ENCODE measurements at places on chromosomes 3 and 15.

DNA sequence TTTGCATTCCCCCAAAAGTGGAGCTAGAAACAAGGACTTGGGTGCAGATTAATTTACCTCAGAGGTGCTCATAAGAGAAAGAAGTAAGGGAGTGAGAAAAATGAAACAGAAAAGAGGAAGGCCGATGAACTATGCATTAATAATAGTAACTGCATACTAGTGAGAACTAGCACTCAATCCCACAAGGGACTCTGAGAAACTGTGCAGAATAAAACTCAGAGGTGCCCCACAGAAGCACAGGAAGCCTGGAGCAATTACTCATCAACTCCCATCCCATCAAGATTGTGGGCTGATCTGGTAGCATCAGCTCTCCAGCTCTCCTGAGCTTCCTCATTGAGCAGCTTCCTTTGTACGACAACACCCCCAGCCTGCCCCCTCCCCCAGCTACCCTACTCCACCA lies 50.8 kb downstream of the CLDN18 start:
- no peak for DNase-seq

DNA sequence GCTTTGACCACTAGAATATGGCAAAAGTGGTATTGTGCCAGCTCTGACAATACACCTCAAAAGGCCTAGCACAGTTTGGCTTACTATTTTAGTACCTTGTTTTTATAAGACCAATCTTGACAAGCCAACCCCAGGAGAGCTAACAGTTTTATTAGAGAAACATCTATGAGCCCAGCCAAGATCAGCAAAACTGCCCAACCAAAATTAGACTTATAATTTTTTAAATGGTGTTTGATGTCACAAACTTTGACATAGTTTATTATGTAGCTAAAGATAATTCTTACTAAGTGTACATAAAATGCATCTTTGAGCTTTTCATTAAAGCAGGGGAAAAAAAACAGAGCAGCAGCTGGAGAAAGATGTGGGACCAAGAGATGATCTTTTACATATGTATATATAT lies 537.5 kb downstream of the ZPLD1 start:
- DNase-seq, result no peak

GRCh38 chr15:74787251-74788041 lies 5.6 kb downstream of the CSK start:
- DNase-seq, result peak; percentile 83

DNA sequence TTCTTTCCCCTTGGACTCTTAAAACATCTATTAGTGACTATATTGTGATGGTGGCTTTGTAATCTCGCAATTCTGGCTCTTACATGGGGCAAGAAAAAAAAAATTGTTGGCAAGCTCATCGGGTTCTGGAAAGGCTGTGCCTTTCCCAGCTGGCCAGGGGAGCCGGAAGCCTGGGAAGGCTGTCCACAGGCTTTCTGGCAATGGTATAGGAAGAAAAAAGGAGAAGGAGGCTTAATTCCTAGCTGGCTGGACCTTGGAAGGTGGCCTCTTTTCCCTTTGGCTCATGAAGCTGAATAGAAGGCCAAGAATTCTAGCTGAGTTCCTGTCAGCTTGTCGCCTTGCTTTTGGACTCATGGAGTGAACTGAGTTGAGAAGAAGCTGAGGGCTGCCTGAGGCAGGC lies 243.5 kb upstream of the SEMA6D start:
- DNase-seq, result peak; percentile 69

DNA sequence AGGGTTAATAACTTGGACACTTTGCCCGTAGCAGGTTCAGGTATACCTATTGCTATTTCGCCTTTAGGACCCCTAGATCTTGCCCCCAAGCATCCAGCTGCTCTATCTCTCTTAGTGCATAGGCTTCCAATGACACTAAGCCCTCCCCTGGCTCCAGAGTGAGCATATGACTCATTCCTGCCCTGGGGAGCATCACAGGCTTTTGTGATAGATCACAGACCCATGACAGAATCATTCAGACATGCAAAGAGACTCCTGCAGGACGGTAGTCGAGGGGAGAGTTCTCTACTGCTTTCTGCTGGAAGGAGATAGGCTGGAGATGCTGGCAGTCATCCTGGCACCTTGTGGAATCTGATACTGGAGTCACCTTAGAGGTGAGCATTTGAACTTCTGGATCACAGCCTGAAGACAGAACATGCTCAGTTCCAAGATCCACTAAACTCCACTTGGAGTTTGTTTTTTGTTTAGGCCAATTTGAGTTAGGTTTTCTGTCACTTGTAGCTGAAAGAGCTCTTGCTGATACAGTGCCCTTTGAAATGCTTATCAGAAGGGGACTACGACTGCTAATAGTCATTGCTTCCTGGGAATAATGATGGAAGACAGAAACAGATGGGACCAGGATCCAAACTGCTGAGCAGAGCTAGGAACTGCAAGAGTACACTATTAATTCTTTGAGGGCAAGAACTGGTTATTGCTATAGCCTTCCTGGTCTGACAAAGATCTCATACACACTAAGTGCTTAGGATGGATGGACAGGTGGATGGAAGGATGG lies 11.0 kb downstream of the LYSMD2 start:
- no peak for DNase-seq

GRCh38 chr3:123623346-123623880 lies 38.6 kb upstream of the HACD2 start:
- no peak for DNase-seq

DNA sequence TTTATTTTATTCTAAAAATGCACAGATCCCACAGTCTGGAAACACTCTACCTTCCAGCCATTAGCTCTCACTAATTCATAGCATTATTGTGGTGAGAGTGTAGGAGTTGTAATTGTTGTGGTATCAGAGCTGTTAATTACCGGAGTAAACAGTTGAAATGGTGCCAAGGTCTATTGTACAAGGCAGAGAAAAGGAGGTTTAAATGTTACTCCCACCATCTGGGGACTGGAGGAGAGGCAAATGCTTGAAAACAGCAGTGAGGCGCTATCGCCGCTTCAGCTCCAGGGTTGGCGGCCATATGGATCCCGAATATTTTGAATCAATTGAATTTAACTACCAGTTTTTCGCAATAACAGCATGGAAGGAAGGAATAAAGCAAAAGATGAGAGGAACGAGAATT lies 113.1 kb upstream of the C15orf61 start:
- no peak for DNase-seq

- DNase-seq, result no peak
Measured at GRCh38 chr3:15399970-15400369, 27.4 kb downstream of the METTL6 start.

- no peak for DNase-seq
Measured at GRCh38 chr15:44102675-44103254, 92.3 kb downstream of the FRMD5 start.

GRCh38 chr3:35137612-35138011 lies 501.7 kb upstream of the ARPP21 start:
- no peak for DNase-seq

DNA sequence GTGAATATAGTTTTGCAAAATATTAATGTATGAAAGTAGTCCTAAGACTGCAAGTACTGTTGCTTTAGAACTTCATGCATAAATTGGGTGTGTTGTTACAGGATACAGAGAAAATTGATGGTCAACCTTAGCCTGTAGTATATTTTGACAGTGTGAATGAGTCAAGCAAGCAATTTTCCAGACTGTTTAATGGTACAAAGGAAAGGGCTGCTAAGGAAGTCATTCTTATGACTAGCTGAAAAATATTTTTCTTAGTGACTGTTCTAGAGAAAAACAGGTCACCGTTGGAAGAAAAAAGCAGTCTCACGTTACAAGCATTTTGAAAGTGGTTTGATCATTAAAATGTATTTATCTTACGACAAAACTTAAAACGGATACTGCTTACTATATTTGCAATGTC lies 49.2 kb downstream of the MBNL1 start:
- DNase-seq, result no peak

GRCh38 chr3:169457807-169458697 lies 205.5 kb downstream of the MECOM start:
- no peak for DNase-seq

DNA sequence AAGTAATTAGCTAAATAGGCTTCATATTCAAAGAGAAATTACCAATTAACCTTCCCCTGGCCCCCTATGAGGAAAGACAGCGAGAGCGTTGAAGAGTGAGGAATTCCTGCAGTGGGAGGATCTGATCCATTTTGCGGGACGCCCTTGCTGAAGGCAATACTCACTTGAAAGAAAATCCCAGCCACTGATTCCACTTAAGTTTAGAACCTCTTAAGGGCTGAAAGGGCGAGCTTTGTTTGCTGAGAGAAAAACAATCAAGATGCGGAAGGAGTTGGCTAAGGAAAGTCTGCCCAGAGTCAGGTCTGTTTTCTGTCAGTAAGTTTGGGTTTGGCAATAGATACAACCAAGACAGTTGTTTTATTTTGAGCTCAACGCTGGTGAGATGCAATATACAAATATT lies 102.8 kb upstream of the GBE1 start:
- DNase-seq, result no peak

- DNase-seq, result no peak
Measured at GRCh38 chr15:79721256-79721655, 175.6 kb downstream of the MTHFS start.

GRCh38 chr3:14461748-14462324 lies 59.4 kb downstream of the SLC6A6 start:
- no peak for DNase-seq

- no peak for DNase-seq
Measured at GRCh38 chr3:13902648-13903238, 22.9 kb upstream of the WNT7A start.

DNA sequence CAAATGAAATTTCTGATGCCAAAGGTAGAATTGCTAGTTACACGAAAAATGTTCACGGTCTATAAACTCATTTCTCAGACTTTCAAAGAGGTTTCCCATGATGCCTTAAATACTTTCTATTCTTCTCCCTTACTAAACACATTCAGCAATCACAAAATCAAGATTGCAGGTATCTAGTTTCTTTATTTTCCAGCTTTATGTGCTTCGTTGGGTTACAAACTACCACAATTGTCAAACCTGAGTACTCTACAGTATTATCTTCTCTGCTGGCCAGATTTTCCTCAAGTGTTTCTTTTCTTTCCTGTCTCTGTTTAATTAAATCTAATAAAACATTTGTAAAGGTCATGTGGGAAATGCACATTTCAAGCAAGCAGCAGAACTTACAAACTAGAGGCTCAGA lies 201.8 kb upstream of the ZNF385D start:
- no peak for DNase-seq

GRCh38 chr3:33786565-33787327 lies 11.7 kb upstream of the PDCD6IP start:
- DNase-seq, result no peak

- no peak for DNase-seq
Measured at GRCh38 chr3:184717399-184717983, 5.6 kb upstream of the MAGEF1 start.

GRCh38 chr3:12175137-12175593 lies 16.5 kb upstream of the TIMP4 start:
- no peak for DNase-seq

DNA sequence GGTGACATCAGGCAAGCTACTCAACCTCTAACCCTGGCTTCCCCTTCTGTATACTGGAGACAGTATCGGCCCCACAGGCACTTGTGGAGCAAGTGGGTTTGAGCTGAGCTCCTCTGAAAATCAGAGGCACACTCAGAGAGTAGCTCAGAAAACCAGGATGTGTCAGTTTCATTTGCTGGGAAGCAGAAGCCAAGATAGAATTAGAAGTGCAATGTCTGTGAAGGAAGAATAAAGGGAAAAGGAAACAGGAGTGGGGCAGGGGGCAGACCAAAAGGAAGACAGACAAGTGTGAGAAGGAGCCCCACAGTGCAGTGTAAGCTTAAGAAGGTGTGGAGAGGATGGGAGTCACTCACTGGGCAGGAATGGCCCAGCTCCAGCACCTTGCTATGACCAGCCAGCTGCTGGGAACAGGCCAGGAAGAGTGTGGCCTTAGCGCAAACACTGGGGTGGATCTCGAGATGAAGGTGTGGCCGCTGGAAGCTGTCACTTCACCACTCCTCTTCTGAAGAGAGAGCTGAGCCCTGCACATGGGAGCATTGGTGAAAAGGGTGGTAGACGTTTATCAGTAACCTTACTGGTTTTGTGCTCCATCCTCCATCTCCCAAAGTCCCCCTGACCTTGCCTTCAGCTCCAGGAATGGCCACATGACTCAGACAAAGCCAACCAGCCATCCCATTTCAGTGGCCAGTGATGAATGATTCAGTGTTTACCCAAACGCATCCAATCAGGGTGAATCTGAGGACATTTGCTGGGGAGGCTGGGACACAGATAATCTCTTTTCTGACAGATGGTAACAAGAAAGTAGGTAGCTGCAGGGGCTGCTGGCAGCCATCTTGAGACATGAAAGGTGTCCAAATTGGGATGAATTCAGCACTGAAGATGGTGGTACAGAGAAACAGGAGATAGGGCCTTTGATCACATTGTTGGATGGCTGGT lies 108.4 kb downstream of the SHQ1 start:
- no peak for DNase-seq

- DNase-seq, result no peak
Measured at GRCh38 chr3:28576614-28577200, 228.1 kb upstream of the AZI2 start.

DNA sequence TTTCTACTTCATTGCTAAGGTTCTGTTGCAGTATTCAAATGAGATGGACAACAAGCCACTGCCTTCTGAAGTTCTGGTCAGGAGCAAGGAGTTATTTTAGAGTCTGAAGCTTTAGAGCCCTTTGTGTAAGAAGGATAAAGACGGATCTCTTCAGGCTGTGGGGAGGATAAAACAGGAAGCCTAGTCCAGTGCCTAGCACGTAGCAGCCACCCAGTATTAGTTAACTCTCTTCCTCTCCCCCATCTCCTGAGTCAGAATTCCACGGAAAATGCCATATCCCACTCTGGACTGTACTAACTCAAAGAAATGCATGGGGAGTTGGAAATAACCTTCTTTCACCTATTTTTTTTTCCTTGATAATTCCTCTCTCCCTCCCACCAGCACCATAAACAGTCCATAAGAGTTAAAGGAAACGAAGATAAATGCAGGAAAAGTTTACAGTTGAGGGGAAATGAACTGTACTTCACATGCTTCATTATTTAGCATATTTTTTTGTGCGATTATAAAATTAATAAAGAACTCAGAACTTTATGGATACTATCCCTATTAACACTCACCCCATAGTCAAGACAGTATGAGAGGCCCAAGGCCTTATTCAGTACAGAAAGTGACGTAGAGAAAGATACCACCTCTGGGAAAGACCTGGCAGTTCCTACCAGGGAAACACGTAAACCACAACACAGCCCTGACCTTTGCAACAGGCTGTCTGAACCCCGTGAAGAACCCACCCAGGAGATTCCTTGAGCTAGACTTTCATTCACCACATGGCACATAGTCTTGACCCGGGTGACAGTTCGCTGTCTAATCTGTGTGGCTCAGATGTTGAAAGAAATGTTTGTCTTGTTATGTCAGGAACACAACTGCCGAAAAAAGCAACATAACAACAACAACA lies 9.2 kb downstream of the IGF2BP2 start:
- DNase-seq, result no peak

- DNase-seq, result no peak
Measured at GRCh38 chr3:58353722-58354553, 21.2 kb downstream of the PXK start.

- no peak for DNase-seq
Measured at GRCh38 chr3:2218816-2219215, 120.2 kb downstream of the CNTN4 start.

DNA sequence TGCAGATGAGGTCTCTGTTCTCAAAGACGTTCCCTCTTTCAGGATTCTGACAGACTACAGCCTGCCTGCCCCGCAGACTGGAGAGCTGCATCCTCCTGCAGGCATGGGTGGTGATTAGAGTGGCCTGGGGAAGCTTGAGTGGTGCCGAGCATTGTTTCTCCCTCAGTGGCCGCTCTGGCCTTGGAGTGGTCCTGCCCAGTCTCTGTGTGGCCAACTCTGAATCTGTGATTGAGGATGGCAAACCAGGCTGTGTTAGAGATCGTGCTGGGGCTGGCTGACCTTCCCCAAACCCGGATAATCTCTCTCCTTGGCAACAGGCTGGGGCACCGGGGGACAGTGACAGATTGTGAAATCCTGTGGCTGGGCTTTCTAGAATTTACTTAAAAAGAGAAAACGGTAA lies 11.0 kb upstream of the ADCY5 start:
- no peak for DNase-seq
